ENCODE measurements at places on chromosomes 16 and 17.
A peak's percentile ranks its signal among the peaks of the same experiment; 100 is the strongest.

DNA sequence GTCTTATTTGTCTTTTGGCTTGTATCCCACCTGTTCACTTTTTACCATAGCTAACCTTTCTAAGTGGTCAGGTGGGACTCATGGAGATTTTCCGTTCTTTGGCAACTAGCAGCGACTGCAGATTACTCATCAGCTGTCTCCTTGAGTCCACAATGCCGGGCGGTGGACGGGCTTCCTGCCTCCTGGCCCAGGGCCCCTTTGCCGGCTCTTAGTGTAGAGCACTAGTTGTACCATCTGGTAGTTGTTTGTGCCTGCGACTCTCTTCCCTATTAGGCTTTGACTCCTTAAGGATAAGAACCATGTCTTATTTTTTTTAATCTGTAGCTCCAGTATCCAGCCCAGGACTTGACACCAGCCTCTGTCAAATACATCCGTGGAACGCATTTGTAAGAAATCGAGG, 399.9 kb downstream of the WWOX start:
- no peak for DNase-seq

- no peak for DNase-seq
Measured at GRCh38 chr17:48871551-48872351, 20.8 kb upstream of the ATP5MC1 start.

GRCh38 chr17:79083191-79083971, 8.8 kb downstream of the ENGASE start:
- no peak for DNase-seq

GRCh38 chr17:31511195-31511578, 119.7 kb downstream of the RAB11FIP4 start:
- no peak for DNase-seq

GRCh38 chr16:28136751-28137434, 73.4 kb upstream of the GSG1L start:
- DNase-seq = no peak

DNA sequence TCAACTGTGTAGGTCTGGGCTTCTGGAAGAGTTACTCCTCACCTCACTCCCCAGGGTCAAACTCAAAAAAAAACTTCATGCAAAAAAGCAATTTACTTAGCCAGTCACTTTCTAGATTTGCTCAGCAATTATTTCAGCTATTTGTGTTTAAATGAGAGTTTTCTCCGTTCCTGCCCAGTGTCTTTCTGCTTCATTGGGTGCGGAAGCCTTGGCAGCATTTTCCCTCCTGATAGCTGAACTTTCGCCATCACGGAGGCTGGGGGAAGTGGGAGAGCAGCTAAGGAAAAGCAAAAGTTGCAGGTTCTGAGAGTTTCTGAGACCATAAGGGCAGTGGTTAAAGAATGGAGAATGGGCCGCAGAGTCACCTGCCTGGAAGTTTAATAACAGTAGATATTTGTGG, 287.1 kb upstream of the DYNLRB2 start:
- DNase-seq = no peak

GRCh38 chr17:82396601-82397435, 21.3 kb upstream of the HEXD start:
- no peak for DNase-seq

DNA sequence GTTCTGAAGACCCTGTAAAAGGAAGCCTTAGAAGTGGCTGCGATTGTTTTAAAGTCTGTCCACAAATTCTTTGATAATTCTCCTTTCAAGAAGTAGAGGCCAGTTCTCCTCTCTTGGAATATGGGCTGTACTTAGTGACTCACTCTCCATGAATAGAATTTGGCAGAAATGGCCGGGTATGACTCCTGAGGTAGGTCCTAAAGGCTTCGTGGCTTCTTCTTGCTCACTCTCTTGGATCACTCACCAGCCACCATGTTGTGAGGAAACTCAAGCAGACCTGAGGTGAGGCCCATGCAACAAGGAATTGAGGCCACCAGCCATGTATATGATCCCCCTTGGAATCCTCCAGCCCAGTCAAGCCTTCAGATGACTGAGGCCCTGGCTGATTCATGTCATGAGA, 75.8 kb downstream of the WWOX start:
- DNase-seq = no peak

DNA sequence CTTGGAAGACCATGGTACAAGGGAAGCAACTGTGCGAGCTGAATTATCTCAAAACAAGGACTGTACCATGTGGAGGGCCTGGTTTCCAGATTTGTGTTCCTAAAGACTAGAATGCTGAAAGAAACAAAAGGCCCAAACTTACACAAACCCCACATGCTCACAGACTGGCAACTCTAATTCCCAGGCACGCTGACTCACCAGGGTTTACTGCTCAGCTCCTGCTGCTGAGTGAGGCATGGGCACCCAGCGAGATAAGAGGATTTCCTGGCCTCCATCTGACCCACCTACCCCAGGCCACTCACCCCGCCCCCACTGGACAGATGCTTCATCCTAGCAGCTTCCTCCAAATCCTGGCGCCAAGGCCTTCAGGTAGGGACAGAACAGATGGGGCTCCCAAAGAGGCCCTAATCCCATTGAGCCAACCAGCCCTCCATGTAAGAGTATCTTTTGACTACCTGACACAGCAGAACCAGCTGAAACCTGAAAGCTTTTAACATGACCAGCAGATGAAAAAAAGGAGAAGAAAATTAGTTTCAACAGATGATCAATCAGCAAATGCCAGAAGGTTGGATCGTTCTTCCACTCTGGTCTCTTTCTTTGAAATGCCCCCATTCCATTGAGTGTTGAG, 33.9 kb downstream of the DCUN1D3 start:
- no peak for DNase-seq

DNA sequence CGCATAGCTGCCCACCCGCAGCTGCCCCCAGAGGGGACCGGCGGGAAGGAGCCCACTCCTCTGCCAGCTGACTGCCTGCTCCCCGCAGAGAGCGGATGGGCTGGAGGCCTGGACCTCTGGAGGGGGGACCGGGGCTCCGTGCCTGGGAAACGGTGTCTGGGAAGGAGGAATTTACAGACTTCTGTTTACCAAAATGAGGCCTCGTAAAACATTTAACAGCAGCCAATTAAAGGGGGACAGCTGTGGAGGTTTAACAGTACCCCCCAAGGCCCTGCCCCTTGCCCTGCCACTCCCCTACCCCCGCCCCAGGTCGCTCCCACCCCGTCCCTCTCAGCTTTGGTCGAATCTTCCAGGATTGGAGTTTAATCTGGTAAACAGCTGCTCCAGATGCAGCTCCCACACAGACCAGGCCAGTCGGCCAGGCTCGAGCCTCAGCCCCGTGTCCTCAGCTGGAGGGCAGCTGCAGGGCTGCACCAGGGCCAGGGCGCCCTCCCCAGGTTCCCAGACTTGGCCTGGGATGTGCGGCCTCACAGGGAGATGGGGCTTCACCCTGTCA, 41.1 kb downstream of the BAHCC1 start:
- DNase-seq = no peak

DNA sequence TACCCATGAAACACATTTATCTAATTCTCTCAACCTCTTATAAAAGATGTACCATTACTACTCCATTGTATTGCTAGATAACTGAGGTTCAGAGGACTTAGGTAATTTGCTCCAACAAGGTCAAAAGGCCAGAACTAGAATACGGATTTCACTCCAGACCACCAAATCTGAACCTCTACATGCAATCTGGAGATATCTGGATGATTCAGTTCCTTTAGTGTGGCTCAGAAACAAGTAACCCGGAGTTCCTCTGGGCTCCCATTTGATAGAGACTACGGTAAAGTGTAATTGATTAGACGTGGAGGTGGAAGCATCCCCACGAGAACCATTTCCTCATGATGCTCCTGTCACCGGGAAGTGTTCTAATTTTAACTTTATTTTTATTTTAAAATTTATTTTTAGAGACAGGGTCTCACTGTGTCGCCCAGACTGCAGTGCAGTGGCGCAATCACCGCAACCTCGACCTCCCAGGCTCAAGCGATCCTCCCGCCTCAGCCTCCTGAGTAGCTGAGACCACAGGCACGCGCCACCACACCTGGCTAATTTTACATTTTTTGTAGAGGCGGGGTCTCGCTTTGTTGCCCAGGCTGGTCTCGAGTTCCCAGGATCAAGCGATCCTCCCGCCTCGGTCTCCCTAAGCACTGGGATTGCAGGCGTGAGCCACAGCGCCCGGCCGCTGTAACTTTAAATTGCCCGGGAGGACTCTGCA, 608 bp upstream of the COX10 start:
- DNase-seq = no peak

GRCh38 chr16:80389338-80389737, 151.5 kb upstream of the DYNLRB2 start:
- no peak for DNase-seq

- DNase-seq = no peak
Measured at GRCh38 chr16:49800876-49801275, 55.0 kb downstream of the ZNF423 start.

DNA sequence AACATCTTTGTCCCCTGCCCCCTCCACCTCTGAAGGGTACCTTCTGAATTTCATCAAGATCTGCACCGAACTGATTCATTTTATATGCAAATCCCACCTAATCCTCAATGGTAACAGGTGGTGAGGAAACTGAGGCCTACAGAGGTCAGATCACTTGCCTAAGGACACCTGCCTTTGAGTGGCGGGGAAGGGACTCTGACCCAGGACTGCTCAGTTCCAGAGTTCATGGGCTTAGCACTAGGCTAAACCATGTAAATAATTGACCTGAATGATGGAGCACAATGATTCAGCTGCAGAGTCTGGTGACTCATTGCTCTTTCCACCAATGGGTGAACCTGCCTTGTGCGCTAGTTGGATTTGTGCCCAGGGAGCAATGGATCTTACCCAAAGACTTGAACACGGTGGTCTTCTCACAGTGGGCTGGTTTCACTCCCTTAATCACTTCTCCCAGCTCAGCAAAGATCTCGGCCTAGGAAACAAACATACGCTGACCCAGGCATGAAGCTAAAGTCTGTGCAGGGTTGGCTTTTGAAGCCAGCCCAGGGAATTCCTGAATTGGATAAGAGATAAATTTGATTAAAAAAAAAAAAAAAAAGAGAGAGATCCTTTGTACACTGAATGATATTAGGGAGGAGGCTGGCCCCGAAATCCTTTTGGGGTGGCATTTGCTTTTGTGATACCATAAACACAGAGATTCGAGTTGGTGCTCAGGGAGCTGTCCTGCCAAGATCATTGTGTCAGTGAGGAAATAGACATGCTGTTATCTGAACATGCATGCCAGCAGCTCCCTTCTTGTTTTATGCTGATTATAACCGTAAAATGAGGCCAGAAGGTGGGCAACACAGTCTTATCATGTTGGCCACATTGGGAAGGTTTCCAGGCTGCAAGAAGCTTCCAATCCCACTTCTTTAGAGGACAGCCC, 17.0 kb downstream of the CRYM start:
- no peak for DNase-seq

GRCh38 chr17:39920218-39921210, 2.1 kb upstream of the GSDMB start:
- DNase-seq = peak; percentile 22

DNA sequence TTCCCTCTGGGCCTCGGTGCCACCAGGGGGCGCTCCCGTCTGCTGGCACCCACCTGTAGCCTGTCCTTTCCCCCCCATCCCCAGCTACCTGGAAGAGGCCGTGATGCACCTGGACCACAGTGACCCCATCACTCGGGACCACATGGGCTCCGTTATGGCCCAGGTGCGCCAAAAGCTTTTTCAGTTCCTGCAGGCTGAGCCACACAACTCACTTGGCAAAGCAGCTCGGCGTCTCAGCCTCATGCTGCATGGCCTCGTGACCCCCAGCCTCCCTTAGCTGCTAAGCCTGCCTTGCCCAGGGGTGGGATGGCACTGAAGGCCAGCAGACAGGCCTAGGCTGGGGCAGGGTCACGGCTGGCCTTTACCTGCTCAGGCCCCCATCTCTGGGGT, 818 bp upstream of the NRN1L start:
- DNase-seq = peak; percentile 53

- no peak for DNase-seq
Measured at GRCh38 chr16:85098565-85098964, 13.7 kb downstream of the CIBAR2 start.

GRCh38 chr17:50557630-50558029, 2.9 kb upstream of the CACNA1G start:
- DNase-seq = no peak

DNA sequence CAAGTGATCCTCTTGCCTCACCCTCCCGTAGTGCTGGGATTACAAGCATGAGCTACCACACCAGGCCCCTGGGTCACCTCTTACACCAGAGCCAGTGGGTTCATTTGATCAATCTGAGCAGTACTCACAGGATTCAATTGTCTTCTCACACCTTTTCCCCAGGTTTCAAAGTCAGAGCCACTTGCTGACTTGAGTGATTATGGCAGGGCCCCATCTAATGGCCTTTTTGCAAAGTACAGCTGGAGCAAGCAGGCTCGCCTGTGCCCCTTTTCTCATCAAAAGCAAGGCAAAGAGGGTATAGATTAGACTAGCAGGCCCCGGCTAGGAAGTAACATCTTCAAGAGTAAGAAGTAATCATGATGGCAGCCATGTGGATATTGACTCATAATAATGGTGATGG, 114.8 kb upstream of the NOL11 start:
- DNase-seq = no peak

- no peak for DNase-seq
Measured at GRCh38 chr16:58843675-58844074, 109.6 kb upstream of the GOT2 start.

Data from stimulated activated CD4-positive, alpha-beta T cell treated with anti-CD3 and anti-CD28 coated beads, Interleukin-15, amount 100 ng/mL, for 1 hour (primary cell).